ENCODE measurements at places on chromosomes 4 and X.

- no peak for DNase-seq
Observed at GRCh38 chr4:98110929-98111328, 32.3 kb downstream of the STPG2 start.

GRCh38 chrX:55342533-55343501, 78.1 kb upstream of the PAGE3 start:
- peak; percentile 22 for DNase-seq

DNA sequence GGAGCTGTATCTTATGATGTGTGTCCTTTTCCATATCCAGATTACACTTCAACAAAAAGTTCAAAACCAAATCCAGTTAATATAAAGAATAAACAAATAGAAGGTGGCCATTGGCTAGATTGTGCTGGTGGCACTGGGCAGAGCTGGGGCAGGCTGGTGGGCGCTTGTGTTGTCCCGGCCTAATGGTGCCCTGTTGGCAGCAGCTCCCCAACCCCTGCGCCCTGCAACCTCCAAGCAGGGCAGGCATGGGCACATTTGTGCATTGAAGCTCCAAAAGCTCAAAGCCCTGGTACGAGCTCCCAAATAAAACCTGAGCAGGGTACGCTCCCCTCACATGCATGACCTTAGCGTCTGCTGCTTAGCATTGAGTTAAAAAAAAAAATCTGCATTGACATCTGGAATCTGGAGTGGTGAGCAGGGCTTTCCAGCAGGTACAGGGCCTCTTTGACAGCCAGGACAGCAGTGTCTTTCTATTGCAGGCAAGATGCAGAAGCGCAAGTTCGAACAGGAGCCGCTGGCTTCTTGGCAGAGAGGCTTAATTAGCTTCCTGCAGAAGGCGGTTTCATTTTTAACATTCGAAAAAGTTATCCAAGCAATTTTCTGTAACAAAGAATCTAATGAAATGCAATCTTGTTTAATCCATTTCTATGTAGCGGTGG, 25.9 kb upstream of the NYX start:
- DNase-seq: no peak

- no peak for DNase-seq
Observed at GRCh38 chr4:24999392-25000089, 31.2 kb downstream of the LGI2 start.

- no peak for DNase-seq
Observed at GRCh38 chrX:130053236-130053635, 57.1 kb downstream of the ELF4 start.

DNA sequence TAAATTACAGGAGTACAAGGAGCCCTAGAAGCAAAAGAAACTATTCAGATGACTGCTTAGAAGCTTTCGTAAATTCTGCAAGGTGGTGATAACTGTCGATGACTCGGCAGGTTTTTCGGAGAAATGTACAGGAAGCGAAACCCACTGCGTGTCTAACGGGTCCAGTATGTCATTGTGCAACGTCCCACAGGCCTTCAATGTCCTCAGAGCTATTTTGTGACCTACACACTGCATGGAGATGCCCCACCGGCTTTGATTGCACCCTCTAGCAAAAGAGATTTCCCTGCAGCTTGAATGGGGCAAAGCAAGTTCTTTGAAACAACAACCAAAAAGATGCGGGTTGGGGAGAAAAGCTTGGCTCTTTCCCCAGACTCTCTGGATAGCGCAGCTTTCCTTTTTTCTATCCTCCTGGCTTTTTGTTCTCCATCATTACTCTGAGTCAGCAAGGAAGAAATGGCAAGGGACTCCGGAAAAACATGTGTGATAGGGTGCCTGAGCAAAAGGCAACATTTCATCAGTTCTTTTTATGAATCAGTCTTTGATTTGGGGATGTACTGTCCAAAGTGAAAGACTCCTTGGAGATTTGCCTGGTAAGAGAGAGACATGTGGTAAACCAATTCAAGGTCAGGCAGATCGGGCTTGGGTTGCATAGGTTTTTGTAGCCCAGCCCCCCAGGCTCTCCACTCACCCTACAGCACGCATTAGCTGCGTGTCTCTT, 112.0 kb upstream of the TBL1X start:
- peak; percentile 15 for DNase-seq

DNA sequence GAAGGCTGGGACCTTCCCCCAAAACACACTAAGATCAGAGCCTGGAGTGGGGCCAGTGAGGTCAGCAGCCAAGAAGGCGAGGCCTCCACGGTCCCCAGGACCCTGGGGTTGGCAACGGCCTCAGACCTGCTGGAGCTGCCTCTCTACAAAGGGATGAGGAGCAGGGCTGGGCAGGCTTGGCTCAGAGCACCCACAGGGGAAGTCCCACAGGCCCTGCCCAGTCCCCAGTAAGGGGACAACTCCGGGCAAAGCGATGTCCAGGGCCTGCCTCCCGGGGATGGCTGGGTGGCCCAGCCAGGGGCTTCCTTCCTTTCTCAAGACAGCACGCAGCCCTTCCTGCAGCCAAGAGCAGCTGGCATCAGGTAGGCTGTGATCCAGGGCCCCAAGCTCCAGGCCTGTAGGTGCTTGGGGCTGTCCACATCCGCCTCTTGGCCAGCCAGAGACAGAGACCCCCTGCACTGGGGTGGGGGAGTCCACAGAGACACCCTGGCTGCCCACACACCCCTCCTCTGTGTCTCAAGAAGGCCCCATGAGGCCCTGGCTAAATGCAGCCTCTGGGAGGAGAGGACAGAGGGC, 5.7 kb downstream of the MXD4 start:
- no peak for DNase-seq

- DNase-seq: no peak
Observed at GRCh38 chr4:60989141-60989540, 211.0 kb upstream of the ADGRL3 start.

- no peak for DNase-seq
Observed at GRCh38 chrX:69126642-69127041, 38.6 kb downstream of the PJA1 start.

GRCh38 chr4:59973492-59973891, 1226.6 kb upstream of the ADGRL3 start:
- no peak for DNase-seq
